ENCODE measurements at places on chromosomes 3 and 15.

GRCh38 chr3:44363591-44363990 is 25.0 kb downstream of the TCAIM start:
- DNase-seq: peak; percentile 19

DNA sequence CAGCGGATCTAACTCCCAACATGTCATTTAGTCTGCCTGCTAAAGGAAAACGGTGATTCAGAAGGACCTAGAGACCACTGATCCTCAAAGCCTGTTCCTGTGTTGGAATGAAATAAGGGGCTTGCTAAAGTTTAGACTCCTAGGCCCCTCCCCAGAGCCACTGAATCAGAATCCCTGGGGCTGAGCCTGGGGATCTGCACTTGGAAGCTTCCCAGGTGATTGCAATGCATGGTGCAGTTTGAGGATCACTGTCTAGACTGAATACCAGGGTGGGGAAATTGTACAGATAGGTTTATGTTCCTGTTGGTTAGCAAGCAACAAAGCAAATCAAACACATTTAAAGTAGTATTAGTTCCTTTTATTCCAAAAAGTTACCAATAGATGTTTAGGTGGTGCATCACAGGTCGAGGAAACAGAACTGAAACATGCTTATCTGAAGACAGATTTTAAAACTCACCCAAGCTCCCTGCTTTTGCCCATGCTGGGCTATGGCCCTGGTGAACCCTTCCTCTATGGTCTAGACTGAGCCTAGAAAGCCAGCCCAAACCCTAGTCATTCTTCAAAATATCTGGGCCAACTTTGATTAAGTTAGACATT is 29.6 kb upstream of the SPTBN5 start:
- DNase-seq: no peak

DNA sequence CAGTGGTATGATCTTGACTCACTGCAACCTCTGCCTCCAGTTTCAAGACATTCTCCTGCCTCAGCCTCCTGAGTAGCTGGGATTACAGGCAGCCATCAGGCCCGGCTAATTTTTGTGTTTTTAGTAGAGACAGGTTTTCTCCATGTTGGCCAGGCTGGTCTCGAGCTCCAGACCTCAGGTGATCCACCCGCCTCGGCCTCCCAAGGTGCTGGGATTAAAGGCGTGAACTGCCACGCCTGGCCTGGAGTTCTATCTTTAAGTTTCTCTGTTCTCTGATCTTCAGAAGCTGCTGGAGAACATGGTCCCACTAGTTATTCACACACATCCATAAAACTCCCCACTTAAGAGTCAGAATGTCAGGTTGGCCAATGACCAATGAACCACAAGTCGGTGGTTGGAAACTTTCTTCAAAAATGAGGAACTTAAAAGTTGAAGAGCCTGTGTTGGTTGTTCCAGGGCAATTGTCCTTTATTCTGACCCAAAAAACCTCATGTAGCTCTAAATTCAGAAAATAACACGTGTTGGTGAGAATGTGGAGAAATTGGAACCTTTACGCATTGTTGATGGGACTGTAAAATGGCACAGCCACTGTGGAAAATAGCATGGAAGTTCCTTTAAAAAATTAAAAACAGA is 55.9 kb upstream of the PIK3CB start:
- no peak for DNase-seq

DNA sequence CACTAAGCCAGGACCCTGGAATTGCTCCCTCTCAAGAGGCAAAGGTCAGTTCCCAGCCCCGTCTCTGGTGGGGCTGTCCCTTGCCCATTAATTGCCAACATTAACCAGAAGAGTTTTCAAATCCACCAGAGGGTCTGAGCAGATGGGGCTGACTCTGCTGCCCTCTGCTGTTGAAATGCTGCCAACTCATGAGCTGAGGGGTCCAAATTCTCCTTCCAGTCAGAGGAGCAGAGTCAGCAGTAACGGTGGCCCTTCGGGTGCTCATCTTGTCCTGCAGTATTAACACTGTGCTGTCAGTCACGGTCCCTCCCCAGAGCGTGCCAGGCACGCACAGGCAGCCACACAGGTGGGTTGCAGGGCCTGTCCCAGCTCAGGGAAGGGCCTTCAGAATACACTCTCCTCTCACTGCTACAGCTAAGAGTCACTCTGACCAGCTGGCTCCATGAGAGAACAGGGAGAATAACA is 10.7 kb upstream of the SPTBN5 start:
- peak; percentile 75 for DNase-seq

- no peak for DNase-seq
Observed at GRCh38 chr3:4358273-4358672, 55.1 kb downstream of the SETMAR start.

DNA sequence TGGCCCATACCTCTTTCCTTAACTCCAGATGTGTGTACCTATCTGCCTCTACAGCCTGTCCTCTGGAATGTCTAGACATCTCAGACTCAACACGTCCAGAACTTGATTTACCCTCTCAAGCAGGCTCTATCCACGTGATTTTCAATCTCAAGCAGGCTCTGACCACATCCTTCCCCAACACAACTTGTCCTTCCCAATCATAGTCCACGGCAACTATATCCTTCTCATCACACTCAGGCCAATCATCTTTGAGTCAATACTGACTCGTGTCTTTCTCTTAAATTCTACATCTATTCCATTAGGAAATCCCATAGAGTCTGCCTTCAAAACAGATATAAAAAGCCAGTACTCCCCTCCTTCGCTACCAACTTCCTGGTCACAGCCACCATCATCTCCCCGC is 70.4 kb downstream of the FOXP1 start:
- DNase-seq: no peak
